ENCODE measurements at places on chromosomes 16 and 17.

DNA sequence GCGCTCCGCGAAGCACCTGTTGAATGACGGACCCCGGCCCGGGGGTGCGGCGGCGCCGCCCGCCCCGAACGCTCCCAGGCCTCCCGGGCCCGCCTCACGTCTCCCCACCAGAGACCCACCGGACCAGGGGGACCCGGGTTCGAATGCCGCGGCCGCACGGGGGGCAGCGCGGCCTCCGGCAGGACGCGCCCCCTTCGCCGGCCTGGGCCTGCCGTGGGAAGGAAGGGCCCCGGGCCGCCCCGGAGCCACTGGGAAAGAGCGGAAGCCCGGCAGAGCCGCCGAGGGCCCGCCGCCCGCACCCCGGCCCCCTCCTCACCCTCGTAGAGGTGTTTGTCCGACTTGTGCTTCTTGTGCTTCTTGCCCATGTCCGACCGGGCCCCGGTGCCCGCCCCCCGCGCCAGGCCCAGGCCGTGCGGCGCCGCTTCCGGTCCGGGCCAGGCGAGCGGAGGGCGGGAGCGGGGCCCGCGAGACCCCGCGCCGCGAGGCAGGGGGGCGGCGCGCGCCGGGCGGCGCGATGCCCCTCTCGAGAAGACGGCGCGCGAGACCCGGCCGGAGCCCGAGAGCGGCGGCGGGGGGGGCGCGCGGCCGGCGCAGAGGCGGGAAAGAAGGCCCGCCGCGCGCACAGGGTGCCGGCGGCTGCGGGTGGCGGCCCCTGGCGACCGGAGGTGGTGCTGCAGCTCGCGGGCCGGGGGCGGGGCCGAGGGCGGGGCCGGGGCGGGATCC, at the start of gene BRD7:
Gene BRD7, minus strand, starts transcription at position 579 of the 723 bp plus-strand sequence. Its CDS starts 214 bp downstream, at position 365.
- DNase-seq = peak; percentile 34

DNA sequence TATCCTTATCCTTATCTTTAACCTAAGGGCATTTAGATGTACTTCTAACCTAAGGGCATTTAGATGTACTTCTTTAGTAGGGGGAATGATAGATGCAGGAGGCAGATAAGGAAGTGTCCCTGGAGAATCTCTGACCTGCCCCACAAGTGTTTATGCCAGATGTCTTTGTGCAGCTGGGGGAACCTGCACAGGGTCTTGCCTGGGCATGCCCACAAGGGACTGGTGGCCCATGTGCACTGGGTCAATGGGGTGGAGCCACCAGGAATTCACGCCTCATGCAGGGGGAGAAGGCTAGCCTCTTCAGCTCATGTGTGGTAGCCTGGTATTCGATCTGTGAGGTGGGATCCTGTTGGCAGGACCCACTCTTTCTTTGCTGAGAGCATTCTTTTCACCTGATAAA, 38.0 kb downstream of the CA10 start:
- DNase-seq = no peak

- DNase-seq = no peak
These were observed 28.0 kb downstream of the OR1D5 start for GRCh38 chr17:3035256-3035967.

DNA sequence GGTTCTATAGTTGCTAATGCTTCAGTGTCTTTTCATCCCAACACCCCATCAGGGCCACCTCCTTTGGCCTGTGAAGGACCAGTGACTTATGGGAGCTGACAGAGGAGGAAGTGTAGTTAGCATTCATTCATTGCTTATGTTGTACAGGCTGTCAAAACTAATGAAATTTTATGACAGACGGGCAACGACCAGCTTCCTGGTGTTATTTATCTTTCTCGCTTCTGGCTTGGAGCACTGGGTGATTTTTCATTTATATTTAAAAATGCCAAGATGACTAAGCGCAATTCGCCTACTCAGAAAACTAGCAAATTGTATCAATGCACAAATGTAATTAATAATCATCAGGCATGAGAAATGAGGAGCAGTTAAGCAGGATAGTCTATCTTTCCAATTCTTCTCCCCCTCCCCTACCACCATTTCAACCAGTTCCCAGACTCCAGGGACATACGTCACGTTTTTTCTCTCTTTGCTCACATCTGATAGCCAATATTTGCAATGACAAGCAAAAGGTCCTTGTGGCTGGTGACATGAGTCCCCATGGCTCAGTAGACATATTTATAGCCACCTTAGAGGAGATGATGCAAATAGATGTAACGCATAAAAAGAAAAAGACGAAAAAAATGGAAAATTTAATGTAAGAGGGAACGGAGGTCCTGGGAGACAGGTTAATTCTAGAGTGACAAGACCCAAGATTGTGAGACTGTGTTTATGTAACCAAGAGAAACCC, 11.2 kb downstream of the CDRT15 start:
- DNase-seq = no peak

- no peak for DNase-seq
These were observed 100.8 kb downstream of the CCDC182 start for GRCh38 chr17:57644326-57644725.

DNA sequence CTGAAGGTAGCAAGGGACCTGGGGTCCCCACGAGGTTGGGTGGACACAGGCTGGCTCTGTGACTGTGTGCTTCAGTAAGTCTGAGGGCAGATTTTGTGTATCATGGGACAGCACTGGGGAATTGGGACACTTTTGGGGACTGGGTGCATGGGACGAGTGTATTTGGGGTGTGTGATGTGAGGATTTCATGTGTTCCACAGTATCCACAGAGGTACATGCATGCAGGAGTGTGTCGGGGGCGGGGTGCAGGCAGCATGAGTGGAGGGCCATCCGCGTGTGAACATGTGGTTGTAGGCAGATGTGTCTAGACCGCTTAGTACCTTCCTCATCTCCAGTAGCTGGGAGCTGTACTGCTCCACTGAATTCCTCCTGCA, 1.1 kb upstream of the DLX3 start:
- DNase-seq = no peak

Data from C1 segment of cervical spinal cord (tissue), 14 donors.